ENCODE measurements at places on chromosomes 5 and 9.

GRCh38 chr5:9338796-9339195 is 207.1 kb downstream of the SEMA5A start:
- no peak for DNase-seq

DNA sequence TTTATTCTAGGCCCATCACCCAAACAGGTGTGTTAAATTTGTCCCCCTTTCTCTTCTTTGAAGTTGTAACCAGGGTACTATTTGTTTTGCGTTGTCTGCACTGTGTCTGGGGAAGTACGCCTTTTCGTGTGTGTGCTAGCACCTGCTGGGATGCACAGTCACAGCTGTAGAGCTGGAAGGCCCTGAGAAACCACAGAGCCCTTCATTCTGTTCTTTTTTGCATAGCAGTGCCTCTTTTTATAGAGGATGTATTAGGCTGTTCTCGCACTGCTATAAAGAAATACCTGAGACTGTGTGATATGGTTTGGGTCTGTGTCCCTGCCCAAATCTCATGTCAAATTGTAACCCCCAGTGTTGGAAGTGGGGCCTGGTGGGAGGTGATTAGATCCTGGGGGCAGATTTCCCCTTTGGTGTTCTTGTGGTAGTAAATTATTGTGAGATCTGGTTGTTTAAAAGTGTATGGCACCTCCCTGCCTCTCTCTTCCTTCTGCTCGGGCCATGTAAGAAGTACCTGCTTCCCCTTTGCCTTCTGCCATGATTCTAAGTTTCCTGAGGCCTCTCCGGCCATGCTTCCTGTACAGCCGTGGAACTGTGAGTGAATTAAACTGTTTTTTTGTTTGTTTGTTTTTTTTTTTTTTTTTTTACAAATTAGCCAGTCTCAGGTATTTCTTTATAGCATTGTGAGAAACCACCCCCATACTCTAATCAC is 14.0 kb downstream of the SEC61B start:
- no peak for DNase-seq

- no peak for DNase-seq
Measured at GRCh38 chr5:57780306-57780960, 297.8 kb upstream of the ACTBL2 start.

DNA sequence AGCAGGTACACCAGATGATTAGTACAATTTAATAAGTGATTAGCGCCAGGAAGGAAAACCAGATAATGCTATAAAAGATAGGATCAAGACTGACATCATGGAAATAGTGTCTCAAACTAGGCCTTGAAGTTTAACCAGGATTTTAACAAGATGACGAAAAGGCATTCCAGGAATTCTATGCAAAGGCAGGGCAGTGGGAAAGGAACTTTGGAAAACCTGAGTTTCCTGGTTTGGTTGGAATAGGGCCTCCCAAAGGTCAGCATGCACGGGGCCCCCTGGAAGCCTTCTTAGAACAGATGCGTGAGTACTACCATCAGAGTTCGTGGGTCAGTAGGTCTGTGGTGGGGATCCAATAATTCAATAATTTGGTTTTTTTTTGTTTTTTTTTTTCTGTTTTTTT is 935.2 kb upstream of the DMAC1 start:
- no peak for DNase-seq

DNA sequence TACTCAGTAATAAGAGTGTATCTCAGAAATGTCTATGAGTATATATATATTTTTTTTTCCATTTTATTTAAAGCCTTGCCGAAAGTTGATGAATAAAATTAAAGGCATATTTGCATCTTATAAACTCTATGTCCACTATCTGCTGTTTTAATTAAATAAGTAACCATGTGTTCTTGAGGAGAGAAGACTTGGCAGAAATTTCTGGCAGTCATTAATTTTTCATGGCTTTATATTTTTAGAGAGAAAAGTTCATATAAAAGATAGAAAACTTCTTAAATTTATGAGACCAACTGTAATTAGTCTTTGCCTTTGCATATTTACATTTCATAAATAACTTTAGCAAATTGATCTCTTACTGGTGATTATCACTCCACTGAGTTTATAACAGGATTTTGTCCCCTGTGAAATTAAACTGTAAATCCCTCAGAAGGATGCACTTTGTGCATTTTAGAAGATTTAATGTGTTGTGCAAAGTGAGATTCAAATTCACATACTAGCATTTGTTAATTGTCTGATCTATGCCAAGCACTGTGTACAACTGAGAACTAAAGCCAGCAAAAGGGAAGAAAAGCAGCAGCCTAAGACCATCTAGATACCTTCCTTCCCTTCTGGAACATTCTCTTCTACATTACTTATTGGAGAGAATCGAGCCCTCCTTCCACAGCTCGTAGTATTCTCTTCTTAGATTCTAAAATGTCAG is 108.7 kb downstream of the SNCAIP start:
- no peak for DNase-seq

DNA sequence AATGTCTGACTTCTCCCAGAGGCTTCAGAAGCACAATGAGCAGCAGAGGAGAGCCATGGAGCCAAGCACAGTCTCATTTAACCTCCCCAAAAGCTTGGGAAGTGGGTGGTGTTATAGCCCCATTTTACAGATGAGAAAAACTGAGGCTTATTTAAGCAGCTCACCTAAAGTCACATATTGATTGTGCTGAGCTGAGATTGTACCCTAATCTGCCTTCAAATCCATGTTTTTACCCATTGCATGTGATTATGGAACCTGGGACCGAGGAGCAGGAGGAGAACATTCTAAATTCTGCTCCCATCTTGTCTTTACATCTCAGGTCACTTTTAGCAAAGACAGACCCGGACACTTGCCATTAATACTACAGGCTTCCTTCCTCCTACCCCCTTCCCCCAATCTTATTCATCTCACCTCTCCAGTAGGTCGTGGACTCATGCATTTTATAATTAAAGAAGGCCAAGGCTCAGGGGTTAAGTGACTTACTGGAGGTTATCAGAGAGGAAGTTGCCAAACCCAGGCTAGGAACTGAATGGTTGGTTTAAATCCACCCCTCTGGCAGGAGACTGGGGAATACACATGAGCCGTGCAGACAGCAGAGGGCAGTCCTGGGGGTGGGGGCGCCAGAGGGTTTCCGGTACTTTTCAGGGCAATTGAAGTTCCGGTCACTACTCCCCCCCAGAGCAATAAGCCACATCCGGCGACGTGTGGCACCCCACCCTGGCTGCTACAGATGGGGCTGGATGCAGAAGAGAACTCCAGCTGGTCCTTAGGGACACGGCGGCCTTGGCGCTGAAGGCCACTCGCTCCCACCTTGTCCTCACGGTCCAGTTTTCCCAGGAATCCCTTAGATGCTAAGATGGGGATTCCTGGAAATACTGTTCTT is 51.0 kb upstream of the IL17B start:
- no peak for DNase-seq

- no peak for DNase-seq
Measured at GRCh38 chr5:5384660-5385330, 37.7 kb upstream of the ICE1 start.

- DNase-seq, result no peak
Measured at GRCh38 chr5:28708472-28708871, 1670.1 kb upstream of the CDH9 start.

DNA sequence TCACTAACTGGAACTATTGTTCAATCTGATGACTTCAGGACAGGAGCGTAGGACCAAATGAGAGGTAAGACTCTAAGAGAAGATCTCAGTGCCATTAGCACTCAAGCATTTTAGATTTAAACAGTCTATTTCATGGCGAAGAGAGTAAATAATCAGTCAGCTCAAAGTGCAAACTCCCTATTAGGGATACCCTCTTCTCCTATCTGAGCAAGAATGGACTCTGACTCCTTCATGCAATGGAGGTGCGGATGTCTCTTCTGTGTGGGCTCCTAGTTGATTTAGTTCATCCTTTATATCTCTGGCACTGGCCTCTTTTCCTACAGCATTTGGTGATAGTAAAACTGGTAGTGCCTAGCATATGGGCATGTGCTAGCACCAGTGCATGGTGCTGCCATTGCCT is 144.6 kb downstream of the SMC2 start:
- no peak for DNase-seq

- no peak for DNase-seq
Measured at GRCh38 chr5:26645659-26646058, 392.7 kb downstream of the CDH9 start.

DNA sequence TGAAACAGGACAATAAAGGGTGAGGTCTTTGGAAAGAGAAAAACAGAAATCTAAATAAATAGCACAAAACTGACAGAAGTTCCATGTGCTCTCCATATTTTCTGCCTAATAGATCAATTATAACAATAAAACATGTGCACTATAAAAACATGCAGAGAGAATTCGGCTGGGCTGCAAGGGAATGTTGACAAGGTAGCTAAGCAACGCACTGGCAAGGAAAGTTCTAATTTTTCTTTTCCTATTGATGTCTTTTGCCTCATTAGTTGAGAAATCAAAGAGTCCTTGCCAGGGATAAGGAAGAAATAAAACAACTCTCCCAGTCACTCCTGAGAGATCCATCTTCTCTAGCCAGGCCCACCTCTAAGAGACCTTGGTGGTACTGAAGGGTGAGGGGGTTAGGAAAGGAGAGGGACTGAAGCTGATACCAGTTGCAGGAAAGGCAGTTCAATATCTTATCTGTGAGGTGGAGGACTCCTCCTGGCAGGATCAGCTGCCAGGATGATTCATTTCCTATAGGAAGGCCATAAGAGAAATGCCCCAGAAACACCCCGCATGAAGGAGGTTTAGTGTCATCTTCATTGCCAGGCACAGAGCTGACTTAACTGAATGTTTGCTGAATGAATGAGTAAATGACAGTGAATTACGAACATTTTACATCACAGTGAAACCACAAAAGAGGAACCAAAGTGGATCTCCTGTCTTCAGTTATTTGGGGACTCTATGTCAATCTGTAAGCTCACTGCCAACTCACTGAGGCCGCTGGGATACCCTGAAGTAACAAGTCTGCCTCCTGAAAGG is 63.7 kb upstream of the IFNK start:
- no peak for DNase-seq

GRCh38 chr9:122318284-122318683 is 52.5 kb upstream of the PTGS1 start:
- no peak for DNase-seq

Data from esophagus squamous epithelium (tissue), 5 donors.